Esophagus muscularis mucosa (tissue), 4 donors: ENCODE measurements at places on chromosomes 4 and X. TPM values are rescaled to one million over a fixed set of nuclear protein-coding genes. Genes with fewer than 3 reads are reported as not detected.

FAM114A1 gene
- total RNA-seq: 101 TPM

EIF1AX gene
- total RNA-seq: 55.0 TPM

UGT2B15 gene
- not detected for total RNA-seq

MAGEA2 gene
- not detected for total RNA-seq

ITM2A gene
- total RNA-seq: 62.8 TPM

SPIN4 gene
- 1.4 TPM for total RNA-seq

RBM47 gene
- total RNA-seq: 13.3 TPM

GABRG1 gene
- not detected for total RNA-seq

GPC4 gene
- total RNA-seq: 80.8 TPM

NIPAL1 gene
- 1.3 TPM for total RNA-seq

- no peak for DNase-seq
These were observed 8.3 kb upstream of the PIM2 start for GRCh38 chrX:48927123-48927522.

GRCh38 chr4:95428291-95429070 lies 120.3 kb downstream of the UNC5C start:
- no peak for DNase-seq

GRCh38 chr4:186265683-186266652 lies at the start of gene F11:
TSS of gene F11 (plus strand) at chr4:186266189. CDS start at chr4:186267137, 948 bp downstream.
- no peak for DNase-seq

- DNase-seq: no peak
These were observed 44.9 kb downstream of the ZNF182 start for GRCh38 chrX:47958761-47959342.

DNA sequence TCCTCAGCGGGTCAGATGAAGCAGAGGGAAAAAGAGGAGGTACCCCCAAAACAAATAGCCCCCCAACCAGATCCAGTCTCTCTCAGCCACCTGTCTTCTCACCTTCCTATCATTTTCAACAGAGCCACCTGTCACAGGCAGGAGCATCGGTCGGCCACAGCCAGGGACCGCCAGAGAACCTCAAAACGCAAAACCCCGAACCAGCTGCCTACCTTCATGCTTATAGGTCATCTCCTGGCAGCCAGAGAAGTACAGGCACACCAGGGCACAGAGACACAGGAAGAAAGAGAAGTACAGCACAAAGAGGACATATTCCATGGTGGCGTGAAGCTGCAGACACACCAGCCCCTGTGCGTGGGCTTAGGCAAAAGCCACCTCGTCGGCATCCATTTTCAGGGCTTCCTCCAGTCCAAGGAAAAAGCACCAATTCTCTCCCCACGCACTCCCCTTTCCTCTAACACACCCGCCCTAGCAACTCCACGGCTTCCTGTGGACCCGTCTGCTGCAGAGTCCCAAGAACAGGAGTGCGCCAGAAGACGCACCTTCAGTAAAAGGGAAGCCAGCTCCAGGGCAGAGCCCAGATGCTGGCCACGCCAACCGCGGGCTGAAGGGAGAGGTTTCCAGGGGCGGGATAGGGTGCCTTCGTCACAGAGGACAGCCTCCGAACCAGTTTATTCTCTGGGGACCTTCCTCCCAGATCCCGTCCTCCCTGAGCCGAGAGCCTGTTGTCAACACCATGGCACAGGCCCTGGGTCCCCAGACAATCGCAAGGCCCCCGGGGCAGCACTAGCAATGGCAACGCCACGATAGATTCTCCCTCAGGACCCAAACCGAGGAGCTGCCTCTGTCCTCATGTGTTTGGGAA lies 51.8 kb upstream of the C4orf50 start:
- DNase-seq: no peak

DNA sequence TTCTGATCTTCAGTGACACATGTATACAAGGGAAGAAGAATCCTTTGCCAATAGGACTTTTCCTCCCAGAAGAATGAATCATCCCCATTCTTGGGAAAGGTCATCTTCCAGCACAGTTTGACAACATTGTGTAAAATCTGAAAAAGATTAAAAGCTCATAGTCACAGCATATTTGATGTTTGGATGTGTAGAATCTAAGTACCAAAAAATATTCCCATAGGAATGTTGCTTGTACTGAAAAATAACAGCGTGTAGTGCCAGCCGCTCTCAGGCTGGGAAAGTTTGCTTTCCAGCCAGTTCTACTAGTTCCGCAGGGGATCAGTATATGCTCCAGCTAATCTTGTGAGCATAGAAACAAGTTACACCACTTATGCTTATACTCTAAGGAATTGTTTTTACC lies 74.7 kb upstream of the IL13RA1 start:
- DNase-seq: no peak

DNA sequence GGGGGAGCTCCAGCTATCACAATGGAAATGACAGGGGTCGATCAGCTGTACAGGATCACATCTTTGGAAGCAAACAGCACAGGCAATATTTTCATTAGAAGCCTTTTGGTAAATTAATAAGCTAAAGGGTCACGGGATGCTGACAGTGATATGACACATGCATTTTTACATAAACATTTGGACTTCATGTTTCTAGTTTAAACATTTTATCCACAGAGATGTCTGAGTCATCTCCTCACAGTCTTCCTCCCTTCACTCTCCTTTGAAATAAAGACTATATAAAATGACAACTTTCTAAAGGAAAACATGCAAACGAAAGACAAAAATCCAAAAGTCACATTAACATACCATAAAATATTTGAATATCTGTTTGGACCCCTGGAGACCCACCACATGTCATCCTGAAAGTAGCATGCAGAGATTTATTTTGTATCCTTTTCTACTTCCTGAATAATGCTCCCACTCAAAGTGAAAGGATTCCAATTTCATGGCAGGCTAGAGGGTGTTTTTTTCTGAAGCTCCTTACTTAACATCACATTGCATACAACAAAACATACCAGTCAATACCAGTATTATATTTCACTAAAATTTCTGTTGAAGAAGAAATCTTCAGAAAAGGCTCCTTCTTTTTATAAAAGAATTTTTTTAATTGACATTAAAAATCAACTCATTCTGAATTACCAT lies 200.1 kb upstream of the PPARGC1A start:
- DNase-seq: no peak

GRCh38 chr4:129326571-129327460 lies 230.9 kb downstream of the C4orf33 start:
- DNase-seq: no peak

GRCh38 chr4:110181890-110182289 lies 16.5 kb downstream of the ELOVL6 start:
- no peak for DNase-seq

DNA sequence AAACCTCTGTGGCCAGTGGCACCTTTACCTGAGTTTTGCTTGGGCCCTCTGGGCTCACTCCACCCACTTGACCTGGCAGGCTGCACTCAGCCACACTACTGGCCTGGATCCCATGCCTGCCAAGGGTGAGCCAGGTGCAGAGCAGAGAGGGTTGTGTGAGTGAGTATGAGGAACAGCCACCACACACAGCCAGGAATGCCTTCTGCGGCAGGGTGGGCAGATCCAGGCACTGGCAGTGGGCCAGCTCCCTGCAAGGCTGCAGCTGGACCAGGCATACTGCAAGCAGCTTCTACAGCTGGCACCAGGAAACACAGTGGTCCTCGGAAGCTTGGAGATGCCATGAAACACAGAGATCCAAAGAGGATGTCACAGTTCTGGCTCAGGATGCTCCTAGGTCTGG lies 570.1 kb upstream of the ACTRT1 start:
- DNase-seq: no peak

GRCh38 chr4:150123087-150123486 lies 44.8 kb downstream of the DCLK2 start:
- DNase-seq: no peak

DNA sequence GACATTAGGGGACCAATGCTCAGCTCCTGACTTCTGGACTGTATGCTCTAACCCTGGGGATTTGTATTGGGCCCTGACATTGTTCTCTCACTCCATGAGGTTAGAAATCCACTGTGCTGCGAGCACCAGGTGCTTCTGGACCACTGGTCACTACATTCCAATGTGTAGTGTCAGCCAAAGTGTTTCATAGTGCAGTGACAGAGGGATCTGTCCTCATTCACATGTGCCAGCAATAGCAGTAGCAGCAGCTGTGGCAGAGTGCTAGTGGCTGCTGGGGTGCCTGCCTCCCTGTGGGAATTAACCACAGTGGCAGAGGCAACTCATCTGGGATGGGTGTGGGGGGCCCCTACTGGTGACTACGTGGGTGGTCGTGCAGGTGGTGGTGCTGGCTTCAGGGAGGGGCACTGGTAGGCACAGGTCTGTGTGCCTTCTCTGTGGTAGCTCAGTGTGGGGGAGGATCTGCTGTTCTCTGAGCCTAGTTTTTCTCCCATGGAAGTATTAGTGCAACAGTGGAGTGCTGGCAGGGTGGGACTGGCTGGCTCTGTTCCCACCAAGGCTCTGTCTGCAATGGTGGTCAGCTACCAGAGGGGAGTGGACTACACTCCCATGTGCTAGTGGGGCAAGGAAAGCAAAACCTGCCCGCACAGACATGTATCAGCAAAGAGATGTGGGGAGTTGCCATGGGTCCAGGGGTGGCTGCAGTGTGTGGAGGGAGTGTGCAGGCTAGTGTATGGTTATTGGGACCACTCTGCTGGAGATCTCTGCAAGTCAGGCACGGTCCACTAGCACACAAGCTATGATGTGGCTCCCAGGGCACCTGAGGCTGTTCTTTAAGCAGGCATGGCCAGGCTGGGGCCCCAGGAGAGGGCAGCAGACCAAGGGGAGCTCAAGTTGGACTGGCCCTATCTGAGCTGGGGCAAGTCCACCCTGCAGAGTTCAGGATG lies 78.5 kb downstream of the SCLT1 start:
- no peak for DNase-seq

- no peak for DNase-seq
These were observed 277.1 kb downstream of the GRID2 start for GRCh38 chr4:92580816-92581215.

- DNase-seq: no peak
These were observed 3.2 kb upstream of the CPZ start for GRCh38 chr4:8589336-8589735.

GRCh38 chr4:1693131-1693896 lies 9.2 kb upstream of the FAM53A start:
- no peak for DNase-seq

DNA sequence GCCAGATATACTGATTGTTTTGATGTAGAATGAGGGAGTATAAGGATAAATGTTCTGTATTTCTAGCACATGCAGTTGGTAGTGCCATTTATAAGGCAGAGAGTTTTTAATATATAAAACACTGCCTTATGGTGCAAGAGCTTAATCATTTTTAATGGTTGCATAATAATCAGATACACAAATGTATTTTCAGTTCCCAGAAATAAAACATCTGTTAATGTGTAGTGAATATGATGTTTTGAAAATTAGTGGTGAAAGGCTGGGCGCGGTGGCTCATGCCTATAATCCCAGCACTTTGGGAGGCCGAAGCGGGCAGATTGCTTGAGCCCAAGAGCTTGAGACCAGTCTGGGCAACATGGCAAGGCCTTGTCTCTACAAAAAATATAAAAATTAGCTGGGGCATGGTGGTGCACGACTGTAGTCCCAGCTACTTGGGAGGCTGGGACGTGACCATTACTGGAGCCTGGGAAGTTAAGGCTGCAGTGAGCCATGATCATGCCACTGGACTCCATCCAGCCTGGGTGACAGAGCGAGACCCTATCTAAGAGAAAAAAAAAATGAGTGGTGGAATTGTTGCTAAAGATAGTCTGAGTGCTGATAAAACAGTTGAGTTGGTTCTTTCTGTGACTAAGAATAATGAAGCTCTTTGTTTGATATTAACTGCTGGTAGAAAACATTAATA lies 29.3 kb downstream of the CLCN3 start:
- no peak for DNase-seq

DNA sequence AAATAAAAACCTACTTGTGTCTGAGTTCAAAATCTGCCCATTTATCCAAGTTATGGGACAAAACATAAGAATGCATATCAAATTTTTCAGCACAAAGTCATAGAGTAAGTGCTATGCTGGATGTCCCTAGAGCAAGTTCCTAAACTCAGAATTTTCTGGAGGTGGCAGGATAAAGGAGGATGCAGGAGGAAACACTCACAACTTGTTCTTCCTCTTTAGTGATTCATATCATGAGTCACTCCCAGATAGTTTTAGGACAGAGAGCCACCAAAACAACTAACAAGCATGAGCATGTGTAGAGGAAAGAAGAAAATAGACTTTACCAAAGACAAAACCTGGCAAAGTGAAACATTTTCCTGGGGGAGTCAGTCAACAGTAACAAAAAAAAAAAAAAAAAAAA lies 302.7 kb downstream of the KCTD8 start:
- no peak for DNase-seq

- no peak for DNase-seq
These were observed 129.5 kb downstream of the TSPAN5 start for GRCh38 chr4:98528882-98529281.

- no peak for DNase-seq
These were observed 988.3 kb downstream of the PCDH19 start for GRCh38 chrX:99421796-99422195.

GRCh38 chr4:48197643-48198237 lies 63.7 kb upstream of the TXK start:
- DNase-seq: no peak

DNA sequence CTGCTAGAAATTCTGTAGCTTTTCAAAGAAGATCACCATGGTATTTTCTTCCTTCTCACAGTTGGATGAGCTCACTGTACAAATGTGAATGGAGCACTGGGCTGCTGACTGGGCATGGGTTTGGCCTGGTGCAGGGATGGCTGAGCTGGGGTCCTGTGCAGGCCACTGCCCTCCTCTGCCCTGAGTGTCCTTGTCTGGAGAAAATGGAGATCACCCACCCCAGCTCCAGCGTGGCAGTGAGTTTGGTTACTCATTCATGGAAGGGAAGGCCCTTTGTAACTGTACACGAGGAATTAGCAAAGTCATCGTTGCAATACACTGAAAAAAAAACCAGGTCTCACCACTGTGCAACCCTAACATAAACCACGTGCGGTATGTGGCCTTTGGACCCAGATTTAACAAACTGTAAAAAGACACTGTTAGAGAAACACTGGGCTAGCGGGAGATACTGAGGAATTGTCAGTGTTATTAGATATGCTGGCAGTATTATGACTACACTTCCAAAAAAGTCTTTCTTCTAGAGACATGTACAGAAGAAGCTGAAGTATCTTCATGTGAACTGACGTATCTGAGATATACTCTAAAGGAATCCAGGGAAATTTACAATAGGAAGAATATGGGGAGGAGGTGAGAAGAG lies 16.1 kb upstream of the TBC1D14 start:
- DNase-seq: no peak

GRCh38 chr4:26325191-26325590 lies 4.4 kb downstream of the RBPJ start:
- DNase-seq: no peak

DNA sequence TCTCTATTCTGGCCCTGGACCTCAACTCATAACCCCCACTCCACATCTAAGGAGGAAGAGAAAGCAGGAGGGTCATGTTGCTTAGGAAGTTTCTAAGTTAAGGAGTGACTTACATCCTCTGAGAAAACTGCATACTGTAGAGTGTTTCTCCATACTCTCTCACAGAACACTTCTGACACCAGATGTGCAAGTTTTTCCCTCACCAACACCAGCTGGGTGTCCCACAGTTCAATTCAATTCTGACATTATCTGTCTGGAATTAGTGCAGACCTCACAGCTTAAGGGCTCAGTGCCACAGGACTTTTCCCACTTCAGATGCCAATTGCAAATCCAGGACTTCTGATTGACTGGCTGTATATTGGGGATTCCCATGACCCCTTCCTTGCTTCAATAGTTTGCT lies 89.0 kb upstream of the SFRP2 start:
- DNase-seq: no peak

- no peak for DNase-seq
These were observed 18.1 kb upstream of the ZXDB start for GRCh38 chrX:57573754-57574153.
